ENCODE measurements at places on chromosomes 11 and 22.
A peak's percentile ranks its signal among the peaks of the same experiment; 100 is the strongest.

GRCh38 chr22:22201185-22201929 is 43.2 kb upstream of the VPREB1 start:
- DNase-seq = no peak

DNA sequence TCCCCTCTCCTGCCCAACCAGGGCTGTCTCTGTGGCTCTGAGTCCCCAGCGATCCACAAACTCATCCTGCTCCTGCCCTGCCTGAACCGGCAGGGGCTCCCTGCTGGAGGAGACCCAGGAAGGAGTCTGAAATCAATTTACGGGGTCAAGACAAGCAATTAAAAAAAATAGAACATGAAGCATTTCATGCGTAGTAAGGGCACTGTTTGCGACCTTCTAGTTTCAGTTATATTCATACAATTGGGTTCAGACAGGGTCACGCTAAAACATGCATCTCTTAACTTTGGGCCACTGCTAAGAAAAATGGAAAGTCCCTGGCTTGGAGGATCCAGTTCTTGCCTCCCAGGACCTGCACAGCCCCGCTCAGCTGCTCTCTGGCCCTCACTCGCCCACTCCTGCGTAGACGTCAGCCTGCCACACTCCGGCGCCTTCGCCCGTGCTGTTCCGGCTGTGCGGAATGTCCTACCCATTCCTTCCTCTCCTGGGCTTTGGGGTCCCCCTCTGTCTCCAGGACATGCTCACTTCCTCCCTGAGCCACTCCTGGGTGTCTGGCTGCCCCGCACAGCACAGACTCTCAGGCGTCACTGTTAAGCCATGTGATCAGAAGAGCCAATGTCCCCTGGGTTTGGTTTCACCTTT is 12.8 kb downstream of the NFAM1 start:
- peak; percentile 13 for DNase-seq

DNA sequence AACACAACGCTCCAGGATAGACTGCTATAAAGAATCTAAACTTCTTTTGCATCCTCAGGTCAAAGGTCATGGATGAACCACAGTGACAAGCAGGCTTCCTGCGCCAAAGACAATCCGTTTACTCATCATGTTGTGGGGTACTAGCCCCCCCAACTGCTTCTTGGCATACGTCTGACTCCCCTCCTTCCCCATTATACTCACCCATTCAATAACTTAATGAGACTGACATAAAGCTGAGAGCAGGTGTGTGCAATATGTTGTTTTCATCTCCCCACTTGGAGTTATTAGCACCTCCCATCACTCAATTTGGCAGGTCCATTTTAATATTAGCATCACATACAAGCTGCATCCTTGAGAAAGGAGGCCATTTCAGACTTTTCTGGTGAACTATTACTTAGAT is 157.1 kb downstream of the CADM1 start:
- peak; percentile 53 for DNase-seq

GRCh38 chr11:86346513-86346912 is 28.2 kb upstream of the CCDC81 start:
- peak; percentile 39 for DNase-seq

DNA sequence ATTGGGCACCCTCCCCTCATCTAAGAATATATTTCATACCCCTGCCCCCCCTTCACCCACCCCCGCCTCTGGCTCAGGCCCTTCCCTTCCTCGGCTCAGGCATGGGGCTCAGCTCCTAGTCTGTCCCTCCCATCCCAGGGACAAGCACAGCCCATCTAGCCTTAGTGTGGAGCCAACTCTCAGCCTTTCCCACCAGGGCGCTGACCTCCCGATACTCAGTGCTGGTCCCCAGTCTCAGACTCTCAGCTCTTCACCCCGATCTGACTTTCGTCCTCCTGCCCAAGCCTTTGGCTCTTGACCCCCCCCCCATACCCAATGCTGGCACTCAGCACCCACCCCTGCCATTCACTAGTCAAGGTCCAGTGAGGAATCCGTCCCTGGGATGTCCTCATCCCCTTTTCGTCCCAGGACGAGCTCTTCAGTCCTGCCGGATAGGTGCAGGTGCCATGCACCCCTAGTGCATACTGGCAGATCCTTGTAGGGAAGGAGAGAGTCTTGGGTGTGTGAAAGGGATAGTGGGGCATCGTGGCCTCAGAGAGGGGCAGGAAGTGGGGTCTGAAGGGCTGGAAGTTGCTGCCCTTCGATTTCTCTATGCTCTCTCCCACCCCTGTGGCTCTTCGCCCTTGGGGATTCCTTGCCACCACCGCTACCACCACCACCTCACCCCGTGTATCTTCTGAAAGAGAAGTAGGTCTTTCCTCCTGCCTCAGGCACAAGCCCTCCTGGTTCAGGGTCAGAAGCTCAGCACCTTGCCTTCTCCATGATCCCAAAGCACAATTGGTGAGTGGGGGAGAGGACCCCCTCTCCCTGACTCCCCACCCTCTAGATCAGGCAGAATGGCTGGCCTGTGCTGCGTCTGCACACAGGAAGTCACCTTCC is 2.4 kb downstream of the TPBGL start:
- no peak for DNase-seq

- DNase-seq = no peak
Observed at GRCh38 chr11:23590596-23591308, 730.5 kb upstream of the CCDC179 start.

DNA sequence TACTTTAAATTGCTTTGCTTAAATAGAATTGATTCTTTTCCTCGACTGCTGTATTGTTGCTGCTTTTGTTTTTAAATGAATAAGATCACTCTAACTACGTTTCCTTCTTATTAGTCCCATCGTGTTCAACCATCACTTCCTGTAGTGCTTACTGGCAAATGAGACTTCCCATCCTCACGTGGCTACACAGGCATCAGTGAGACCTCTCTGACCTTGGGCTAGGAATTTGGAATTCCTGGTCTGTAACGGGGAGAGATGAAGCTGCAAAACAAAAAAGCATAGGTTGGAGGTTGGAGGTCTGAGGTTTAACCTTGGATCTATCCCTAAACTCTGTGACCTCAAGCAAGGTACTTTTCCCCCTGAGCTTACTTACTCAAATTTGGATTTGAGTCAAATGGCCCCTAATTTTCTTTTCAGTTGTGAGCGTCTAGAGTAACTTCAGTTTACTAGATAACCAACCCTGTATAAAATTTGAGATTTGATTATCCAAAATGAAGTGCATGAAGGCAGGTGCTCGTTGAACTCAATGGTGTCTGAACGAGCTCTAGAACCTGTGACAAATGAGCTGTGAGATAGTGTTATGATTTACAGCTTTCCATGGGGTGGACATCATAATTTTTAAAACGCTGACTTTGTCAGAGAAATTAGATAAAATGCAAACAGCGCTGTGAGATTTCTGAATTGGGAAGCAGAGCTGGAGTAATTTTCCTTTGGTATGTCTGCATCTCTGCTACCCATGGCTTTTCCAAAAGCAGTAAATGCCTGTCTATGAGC is 151.2 kb downstream of the DBX1 start:
- DNase-seq = peak; percentile 29

- DNase-seq = peak; percentile 91
Observed at GRCh38 chr11:36022882-36023281, 79.0 kb downstream of the LDLRAD3 start.

GRCh38 chr11:110467556-110467955 is 37.8 kb downstream of the FDX1 start:
- DNase-seq = no peak

- DNase-seq = no peak
Observed at GRCh38 chr11:58998480-58999290, 59.4 kb downstream of the GLYATL1 start.

GRCh38 chr11:75560644-75561043 is 1.4 kb upstream of the SERPINH1 start:
- no peak for DNase-seq

GRCh38 chr22:40462195-40462984 is 92.0 kb downstream of the SGSM3 start:
- DNase-seq = no peak

DNA sequence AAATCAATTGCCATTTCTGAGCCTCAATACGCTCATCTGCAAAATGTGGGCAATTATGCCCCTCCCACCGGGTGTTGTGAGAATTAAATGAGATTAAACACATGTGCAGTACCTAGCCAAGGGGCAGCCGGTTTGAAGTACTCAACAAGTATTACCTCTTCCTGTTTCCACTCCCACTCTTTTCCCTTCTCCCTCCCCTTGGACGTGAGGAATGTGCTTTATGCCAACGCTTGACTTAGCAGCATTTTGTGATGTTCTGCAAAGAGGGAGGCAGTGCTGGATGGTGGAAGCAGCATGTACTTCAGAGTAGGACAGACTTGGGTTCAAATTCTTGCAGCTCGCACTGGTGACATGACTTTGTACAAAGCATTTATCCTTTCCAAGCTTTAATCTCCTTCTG is 306.0 kb downstream of the BUD13 start:
- DNase-seq = no peak

- DNase-seq = no peak
Observed at GRCh38 chr22:43296276-43296902, 46.8 kb downstream of the SCUBE1 start.

DNA sequence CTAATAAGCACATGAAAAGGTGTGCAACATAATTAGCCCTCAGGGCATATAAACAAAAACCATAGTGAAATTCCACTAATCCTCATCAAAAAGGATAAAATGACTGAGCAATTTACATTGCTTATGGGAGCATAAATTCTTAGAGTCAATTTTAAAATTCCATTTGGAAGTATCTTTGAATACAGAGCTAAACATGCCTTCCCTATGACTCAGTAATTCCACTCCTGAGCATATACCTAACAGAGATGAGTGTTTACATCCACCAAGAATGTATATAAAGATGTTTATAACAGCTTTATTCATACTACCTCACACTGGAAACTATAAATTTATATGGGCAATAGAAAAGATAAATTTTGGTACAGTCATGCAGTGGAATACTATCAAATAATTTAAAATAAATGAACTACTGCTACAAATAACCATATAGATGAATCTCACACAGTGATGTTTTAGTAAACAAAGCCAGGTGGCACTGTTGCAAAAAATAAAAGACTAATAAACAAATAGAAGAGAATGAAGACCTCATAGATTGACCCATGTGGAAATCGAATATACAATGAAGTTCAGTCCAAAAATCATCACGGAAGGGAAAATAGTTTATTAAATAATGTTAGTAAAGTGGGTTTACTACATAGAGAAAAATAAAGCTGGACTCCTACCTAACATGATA is 8.2 kb upstream of the OR2D2 start:
- DNase-seq = no peak

DNA sequence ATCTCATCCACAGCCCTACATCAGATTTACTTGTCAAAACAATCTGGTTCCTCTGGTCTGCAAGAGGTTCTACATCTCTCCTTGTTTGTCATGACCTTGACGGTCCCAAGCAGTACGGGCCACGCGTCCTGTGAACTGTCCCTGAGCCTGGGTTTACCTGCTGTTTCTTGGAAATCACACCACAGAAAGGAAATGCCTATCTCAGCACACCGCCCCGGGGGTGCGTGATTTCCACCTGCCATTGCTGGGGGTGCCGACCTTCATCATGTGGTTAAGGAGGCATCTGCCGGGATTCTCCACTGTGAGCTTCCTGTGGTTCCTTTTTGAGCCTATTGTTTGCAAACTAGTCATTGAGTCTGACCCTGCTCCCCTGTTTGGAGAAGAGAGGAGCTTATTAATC is 1363.4 kb downstream of the BRD1 start:
- DNase-seq = no peak

Data from DMS79 treated with DMSO at 0.1 percent for 48 hours (cell line).